Stimulated activated CD8-positive, alpha-beta memory T cell treated with anti-CD3 and anti-CD28 coated beads, Interleukin-2, amount 100 ng/mL, for 1 hour (primary cell): ENCODE measurements at places on chromosomes 5 and 9.

GRCh38 chr9:69549310-69550202 lies 122.6 kb downstream of the APBA1 start:
- DNase-seq = no peak

- no peak for DNase-seq
These were observed 208.3 kb downstream of the ENC1 start for GRCh38 chr5:74432216-74432615.

DNA sequence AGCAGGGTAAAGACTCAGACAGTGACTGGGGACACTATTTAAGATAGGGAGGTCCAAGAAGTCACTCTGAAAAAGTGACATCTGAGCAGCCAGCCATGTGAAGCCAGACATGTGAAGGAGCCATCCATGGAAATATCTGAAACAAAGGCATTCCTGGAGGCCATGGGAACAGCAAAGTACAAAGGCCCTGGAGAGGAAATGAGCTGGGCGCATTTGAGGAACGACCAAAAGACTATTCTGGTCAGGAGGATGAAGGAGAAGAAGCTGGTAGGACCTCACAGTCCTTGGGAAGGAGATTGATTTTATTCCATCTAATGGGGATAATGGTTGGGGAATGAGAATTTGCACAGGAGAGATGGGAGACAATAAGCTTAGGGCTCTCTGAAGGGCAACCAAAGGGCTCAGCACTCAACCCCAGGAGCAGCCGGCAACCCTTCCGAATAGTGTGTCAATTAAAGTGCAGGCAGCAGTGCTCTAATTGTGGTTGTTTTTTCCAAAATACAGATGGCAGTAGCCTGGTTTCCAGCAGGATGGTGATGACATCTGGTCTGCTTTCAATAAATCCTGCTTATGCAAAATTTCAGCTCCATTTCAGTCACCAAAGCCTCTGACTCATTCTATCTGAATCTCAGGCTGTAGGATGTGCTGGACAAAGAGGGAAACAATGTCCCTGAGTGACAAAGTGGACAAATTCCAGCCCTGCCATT lies 26.7 kb downstream of the FOXI1 start:
- DNase-seq = no peak

DNA sequence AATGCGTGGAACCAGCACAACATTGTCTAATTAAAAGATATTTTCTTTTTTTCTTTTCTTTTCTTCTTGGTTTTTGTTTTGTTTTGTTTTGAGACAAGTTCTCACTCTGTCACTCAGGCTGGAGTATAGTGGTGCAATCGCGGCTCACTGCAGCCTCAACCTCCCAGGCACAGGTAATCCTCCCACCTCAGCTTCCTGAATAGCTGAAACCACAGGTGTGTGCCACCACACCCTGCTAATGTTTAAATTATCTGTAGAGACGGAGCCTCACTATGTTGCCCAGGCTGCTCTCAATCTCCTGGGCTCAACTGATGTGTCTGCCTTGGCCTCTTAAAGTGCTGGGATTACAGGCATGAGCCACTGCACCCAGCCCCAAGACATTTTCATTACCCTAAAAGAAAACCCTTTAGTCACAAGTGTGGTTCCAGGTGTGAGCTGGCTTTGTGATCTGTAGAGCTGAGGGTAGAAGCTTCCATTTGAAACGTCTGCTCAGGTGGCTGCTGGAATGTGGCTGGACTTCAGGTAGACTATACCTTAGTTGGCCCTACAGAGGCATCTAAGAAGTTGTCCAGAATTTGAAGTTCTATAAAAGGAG lies 19.1 kb upstream of the NEK6 start:
- DNase-seq = no peak

DNA sequence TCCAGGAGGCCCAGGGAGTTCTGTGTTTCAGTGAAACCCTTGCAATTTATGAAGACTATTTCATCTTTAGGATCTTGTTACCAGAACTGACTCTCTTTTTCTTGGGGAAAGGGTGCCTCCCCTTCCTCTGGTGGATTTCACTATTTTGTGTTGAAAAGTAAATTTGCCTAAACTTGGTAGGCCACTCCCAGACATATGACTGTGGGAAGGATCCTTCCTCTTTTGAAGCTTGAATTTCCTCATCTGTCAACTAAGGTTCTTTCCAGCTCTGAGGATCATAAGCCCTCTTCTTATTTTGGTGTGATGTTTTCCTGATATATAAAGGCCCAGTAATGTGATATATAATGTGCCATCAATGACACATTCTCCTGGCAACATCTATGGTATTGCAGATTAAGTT lies 59.1 kb upstream of the ZFAND5 start:
- DNase-seq = no peak

- DNase-seq = no peak
These were observed 188.3 kb upstream of the NMUR2 start for GRCh38 chr5:152593388-152593787.

DNA sequence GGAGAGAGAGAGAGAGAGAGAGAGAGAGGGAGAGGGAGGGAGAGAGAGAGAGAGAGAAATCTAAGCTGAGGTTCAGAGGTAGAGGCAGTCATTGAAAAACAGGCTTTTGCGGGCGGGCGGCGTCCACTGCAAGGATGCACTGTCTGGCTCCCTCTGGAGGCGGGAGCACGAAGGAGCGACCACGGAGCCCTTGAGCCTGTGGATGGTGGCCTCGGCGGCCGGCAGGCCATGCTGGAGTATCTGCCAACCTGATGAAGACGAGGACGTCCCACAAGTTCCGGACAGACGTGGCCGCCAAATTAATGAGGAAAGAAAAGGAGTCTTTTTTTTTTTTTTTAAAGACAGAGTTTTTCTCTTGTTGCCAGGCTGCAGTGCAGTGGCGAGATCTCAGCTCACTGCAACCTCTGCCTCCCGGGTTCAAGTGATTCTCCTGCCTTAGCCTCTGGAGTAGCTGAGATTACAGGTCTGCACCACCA lies 2.2 kb upstream of the CCDC125 start:
- peak; percentile 35 for DNase-seq

GRCh38 chr5:138772986-138773594 lies 19.9 kb downstream of the CTNNA1 start:
- DNase-seq = no peak

- DNase-seq = no peak
These were observed 94.2 kb upstream of the SLIT3 start for GRCh38 chr5:169395136-169395535.

- no peak for DNase-seq
These were observed 95.0 kb upstream of the PRR16 start for GRCh38 chr5:120368923-120369715.

DNA sequence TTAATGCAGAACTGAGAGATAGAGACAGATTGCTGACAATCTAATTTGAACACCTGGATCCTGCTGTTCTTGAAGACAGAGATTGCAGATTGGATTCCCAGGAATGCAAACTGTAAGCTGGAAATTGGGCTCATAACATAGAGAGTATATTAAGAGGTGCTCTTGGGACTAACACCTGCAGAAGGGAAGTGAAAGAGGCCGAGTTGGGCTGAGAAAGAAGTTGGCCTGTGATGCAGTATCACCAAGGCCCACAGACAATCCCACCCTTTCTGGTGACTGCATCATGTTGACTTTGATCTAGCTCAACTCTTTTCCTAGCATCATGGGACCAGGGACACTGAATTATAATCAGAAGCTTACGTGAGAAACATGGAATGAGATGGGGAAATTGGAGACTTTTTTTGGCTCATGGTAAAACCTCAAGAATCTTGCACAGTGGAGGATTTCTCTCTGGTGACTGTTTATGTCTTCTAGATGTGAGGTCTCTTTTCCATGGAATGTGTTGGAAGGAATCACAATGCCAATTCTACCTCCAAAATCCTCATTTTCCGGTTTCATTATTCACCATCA lies 36.5 kb upstream of the NUDT12 start:
- DNase-seq = no peak

DNA sequence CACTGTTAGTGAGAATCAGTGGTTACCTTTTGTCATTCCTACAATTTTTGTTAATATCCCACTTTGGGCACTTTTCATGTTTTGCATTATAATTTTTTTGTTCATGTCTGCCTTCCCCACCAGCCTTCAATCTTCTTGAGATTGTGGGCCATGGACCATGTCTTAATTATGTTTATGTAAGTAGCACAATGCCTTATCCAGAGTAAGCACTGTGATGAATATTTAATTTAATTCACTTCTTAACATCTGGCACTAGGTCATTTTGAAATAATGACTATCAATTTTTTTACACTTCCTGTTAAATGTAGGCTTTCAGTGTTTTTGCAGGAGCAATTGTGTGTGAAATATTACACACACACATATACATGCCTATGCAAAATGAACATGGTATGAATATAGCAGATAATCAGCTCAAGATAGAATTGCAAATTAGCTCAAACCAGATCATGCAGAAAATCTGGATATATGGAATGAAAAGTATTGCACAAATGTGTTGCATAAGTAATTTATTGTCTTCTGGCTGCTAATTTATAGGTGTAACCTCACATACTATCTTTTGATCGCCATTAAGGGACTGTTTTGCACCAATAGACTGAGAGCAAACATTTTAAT lies 5.3 kb upstream of the SHOC1 start:
- DNase-seq = no peak

- DNase-seq = no peak
These were observed 71.4 kb downstream of the SERINC5 start for GRCh38 chr5:80184235-80185023.

DNA sequence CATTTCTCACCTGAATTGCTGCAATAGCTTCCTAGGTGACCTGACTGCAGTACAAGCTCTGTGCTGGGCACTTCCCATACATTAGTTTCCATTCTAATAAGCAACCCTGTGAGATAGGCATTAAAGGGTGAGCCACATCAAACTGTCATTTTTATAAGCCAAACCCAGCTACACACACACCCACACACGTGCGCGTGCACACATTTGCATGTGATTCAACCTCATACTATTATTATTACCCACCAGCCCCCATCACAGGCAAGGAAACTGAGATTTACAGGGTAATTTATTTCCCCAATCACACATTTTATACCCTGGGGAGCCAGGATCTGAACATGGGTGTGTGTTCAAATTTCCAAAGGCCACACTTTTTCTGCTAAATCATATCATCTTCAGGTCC lies 93.6 kb downstream of the TTLL11 start:
- no peak for DNase-seq

DNA sequence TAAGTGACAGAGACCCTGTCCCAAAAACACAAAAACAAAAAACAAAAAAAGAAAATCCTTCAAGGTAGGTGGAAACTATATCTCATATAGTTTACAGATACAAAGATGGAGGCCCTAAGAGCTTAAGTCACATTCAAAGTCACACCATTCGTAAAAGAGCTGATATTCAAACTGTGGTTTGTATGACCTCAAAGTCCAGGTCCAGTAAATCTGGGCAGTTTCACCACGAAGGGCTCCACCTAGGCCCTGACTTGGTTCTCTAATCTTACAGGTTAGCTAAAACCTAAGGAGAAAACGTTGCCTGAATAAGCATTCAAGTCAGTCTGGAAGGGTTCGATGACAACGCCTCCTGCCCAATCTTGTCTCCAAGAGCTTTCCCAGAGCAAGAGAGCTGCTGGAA lies 44.1 kb downstream of the SUSD1 start:
- no peak for DNase-seq

DNA sequence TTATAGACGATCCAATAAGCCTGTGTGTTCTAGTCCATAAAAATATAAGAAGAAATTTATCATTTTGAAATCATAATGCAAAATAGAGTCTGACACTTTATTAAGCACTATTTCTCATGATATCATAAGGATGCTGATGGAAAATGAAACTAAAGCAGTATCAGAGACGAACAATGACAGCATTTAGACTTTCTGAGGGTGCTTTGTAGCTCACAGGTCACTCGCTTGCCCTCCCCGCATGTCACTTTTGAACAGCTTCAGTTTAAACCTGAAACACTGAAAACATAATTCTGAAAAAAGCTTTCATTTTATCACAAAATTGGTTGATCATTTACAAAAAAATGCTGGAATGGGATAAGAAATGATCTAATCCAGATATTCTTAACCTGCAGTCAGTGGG lies 247.1 kb downstream of the EBF1 start:
- no peak for DNase-seq

GRCh38 chr9:124743686-124744348 lies 27.3 kb downstream of the NR6A1 start:
- no peak for DNase-seq

- DNase-seq = no peak
These were observed 20.2 kb upstream of the RPL26L1 start for GRCh38 chr5:172939071-172939470.

- no peak for DNase-seq
These were observed 1231.3 kb upstream of the CDH18 start for GRCh38 chr5:21219251-21219650.

DNA sequence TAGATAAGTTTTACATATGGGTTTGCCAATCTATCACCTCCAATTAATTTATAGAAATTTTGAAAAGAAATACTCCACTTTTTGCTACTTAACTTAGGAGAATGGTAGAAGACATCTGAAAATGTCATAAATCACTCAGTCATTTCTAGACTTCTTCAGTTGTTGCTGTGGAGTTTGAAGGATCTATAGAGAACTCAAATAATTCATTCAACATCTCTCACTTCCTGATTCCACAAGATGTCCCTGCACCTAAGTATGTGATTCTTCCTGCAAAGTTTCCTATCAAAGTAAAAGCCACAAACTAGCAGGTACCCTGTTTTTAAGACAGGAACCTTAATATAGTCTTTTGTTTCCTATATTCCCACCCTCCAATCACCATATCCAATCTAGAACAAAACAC lies 297.1 kb upstream of the ATP10B start:
- no peak for DNase-seq

DNA sequence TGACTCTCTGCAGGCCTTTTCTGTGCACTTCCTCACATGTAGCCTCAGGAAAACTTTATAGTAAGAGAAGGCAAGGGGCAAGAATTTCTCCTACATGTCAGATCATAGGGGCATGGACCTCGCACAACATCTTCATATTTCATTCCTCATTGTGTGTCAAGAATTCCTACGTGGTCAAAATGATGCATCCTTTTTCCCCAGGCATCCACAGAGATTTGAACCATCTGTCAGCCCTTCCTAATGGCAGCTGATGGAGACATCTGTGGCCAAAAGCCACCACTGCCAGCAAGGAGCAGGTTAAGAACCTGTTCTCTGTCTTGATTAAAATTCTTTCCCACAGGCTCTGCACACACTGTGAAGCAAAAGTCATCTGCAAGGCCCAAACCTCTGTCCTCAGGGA lies 42.5 kb downstream of the MFAP3 start:
- no peak for DNase-seq
